ENCODE measurements at places on chromosomes 13 and 19.
A peak's percentile ranks its signal among the peaks of the same experiment; 100 is the strongest.

GRCh38 chr19:43798546-43799409, 3.5 kb downstream of the LYPD5 start:
- DNase-seq: no peak

DNA sequence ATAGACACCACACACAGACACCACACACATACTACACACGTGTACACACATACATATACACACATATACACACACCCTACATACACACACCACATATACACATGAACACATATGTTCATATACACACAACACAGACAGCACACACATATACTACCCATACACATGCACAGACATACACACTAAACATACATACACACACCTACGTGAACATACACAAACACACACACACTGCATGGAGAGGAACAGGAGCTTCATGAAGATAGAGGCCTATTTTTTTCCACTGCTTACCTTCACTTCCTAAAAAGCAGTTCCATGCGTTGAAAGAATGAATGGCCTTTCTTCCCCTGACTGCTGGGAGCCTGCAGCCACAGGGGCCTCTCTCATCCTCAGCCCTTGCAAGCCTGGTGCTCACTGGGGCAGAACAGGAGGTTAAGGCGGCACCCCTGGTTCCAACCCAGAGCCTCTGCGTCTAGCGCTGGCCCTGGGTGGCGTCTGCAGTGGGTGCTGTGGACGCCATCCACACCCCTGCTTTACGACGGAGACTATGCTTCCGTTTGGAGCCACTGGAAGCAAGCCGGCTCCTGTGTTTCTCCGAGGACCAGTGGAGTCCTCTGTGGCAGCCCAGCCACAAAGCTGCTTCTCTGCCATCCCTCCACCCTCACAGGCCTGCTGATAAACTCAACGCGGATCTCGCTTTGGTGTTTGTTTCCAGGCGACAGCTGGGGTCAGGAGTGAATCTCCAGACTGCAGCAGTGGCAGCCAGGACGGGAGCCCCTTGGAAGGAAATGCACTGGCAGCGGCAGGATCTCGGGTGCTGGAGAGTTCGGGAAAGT, 1.9 kb upstream of the RASA3 start:
- no peak for DNase-seq

- peak; percentile 92 for DNase-seq
Observed at GRCh38 chr13:94712812-94713560, 641 bp upstream of the SOX21 start.

DNA sequence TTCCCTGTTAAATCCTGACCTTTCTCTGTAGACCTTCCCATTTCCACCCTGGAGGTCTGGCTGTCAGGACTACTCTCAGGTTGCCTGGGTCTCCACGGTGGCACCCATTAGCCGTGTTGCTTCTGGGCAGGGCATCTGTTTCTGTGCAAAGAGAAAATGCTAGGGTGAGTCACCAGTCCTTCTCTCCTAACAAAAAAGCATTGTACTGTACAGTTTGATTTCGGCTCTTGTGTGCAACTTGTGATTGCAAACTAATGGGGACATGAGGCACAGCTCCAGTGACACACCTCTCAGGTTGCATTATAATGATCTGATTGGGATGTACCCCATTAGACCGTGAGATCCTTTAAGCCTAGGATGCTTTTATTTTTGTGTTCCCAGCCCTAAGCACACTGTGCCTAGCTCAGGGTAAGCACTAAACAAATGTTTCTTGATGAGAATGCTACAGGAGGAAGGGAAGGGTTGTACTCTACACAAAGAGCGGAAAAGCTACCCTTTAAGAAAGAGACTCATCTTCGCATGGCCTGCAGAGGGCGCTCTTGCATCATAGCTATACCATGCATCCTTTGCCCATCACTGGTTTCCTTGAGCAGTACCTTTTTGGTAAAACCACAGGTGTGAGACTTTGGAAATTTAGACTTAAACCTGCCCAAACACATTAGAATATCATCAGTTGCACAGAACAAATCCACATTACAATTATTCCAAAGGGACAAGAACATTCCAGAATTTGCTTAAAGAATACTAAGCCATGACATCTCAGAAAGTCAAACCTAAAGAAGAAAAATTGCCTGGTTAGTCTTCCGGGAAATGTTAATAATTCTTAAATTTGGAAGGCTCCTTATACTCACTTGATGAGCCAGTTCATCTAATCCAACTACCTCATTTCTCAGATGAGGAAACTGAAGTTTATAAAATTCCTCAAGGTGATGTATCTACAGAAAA, 20.3 kb upstream of the TRIM13 start:
- DNase-seq: peak; percentile 84

GRCh38 chr19:35963514-35963913, 27.3 kb downstream of the LRFN3 start:
- peak; percentile 57 for DNase-seq

DNA sequence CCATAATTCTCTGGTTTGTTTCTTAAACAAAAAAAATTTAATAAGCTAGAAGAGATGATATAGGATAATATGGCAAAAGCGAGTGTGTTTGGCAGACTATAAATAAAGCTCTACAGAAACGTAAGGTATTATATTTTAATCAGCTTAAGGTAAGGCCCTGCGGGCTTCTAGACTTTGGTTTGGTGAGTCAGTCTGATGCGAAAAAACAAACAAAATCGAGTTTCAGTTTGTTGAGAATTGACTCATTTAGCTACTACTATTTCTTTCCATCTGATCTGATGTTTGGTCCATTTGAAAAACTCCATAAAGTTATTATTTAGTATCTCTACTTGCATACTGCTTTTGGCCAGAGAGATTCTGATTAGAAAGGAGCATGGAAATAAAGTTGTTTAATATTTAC, 138.0 kb downstream of the MIPEP start:
- DNase-seq: no peak

DNA sequence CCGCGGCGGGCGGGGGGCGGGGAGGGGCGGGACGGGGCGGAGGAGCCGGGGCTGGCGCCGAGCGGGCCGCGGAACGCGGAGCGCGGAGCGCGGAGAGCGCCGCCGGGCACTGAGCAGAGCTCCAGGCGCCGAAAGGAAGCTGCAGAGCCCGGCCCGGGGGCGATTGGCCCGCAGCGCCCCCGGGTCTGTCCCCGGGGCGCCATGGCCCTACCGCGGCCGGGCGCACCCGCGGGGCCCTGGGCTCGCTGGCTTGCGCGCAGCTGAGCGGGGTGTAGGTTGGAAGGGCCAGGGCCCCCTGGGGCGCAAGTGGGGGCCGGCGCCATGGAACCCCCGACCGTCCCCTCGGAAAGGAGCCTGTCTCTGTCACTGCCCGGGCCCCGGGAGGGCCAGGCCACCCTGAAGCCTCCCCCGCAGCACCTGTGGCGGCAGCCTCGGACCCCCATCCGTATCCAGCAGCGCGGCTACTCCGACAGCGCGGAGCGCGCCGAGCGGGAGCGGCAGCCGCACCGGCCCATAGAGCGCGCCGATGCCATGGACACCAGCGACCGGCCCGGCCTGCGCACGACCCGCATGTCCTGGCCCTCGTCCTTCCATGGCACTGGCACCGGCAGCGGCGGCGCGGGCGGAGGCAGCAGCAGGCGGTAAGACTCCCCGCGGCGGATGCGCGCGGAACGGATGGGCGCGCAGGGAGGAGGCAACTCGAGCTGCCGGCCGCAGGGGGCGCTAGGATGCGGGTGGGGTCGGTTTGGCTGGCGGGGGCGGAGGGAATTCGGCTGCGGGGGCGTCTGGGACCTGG, at the start of gene PDE4A:
Gene PDE4A, plus strand, starts transcription at position 95 of the 796 bp plus-strand sequence. Its CDS starts 227 bp downstream, at position 322.
- DNase-seq: peak; percentile 34

DNA sequence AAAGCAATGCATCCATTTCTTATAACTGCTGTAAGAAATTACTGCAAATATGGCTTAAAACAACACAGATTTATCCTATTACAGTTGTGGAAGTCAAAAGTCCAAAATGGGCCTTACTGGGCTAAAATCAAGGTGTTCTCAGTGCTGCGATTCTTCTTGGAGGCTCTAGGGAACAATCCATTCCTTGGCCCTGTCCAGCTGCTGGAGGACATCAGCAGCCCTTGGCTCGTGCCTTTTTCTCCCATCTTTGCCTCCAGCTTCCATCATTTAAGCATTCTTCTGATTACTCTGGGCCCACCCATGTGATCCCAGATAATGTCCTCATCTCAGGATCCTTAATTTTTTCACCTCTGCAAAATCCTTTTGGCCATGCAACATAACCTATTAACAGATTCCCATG, 607.1 kb downstream of the DCT start:
- no peak for DNase-seq

- DNase-seq: no peak
Observed at GRCh38 chr19:38204728-38205127, 19.3 kb downstream of the DPF1 start.

DNA sequence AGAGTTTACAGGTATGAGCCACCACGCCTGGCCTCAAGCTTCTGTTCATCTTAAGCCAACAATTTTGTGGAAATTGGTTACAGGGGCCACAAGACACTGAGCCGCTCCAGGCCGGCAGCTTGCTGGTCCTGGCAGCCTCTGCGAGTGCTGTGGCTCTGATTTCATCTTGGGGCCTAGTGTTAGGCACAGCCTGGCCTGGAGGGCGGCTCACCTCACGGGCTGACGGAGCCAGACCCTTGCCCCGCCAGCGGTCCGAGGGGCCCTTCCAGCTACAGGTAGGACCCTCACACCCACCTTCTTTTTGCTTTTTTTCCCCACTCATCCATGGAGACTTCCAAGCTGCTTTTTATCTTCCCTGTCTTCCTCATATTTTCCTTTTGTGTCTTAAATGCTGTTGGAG, 8.6 kb downstream of the ZNF544 start:
- DNase-seq: no peak

- DNase-seq: no peak
Observed at GRCh38 chr19:2026770-2027169, 11.3 kb upstream of the BTBD2 start.

GRCh38 chr13:95356916-95357315, 55.7 kb upstream of the ABCC4 start:
- DNase-seq: no peak

GRCh38 chr13:98493042-98493712, 83.7 kb downstream of the STK24 start:
- DNase-seq: no peak

DNA sequence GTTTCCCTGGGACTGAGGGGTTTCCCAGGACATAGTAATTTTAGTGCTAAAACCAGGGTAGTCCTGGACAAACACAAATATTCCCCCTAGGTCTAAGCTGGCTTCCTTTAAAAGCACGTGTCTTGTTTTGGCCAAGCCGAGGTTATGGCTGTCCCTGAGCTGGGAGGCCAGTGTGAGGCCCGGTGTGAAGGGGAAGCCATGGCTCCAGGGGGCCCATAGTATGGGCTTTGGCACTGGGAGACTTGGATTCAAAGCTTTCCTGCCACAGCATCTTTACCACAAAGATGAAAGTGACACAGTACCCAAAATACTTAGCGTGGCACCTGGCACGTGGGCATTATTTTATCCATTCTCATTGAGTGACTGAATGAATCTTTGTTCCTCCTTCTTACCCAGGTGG, 345.2 kb downstream of the ZNF536 start:
- no peak for DNase-seq

- DNase-seq: no peak
Observed at GRCh38 chr19:32129141-32129540, 216.3 kb upstream of the ZNF507 start.

GRCh38 chr13:112741185-112741755, 51.4 kb downstream of the ATP11A start:
- no peak for DNase-seq

- no peak for DNase-seq
Observed at GRCh38 chr19:39251846-39252245, 3.2 kb upstream of the IFNL4 start.

GRCh38 chr19:4328243-4328990, 10.2 kb downstream of the STAP2 start:
- peak; percentile 83 for DNase-seq

GRCh38 chr13:27792393-27793218, at the start of gene GSX1:
Gene GSX1, plus strand, starts transcription at chr13:27792483. Its CDS starts 208 bp downstream, at chr13:27792691.
- DNase-seq: peak; percentile 41

- no peak for DNase-seq
Observed at GRCh38 chr19:40543029-40543597, 33.6 kb upstream of the SHKBP1 start.

DNA sequence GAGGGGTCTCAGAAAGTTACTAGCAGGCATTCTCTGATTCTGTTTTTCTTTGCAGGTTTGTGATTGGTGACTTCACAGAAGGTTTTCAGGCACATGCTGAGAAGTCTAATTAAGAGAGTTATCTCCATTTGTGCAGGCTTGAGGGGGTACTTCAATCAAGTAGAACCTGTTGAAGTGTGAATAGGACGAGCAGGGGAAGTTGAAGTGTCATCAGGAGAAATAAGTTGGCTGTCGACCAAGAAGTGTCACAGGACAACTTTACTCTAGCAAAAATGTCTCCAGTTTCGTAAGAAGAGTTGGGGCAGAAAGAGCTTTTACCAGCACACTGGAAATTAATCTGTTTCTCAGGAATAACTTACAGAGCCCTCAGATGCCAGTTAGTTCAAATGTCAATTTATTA, 576.5 kb upstream of the SLITRK5 start:
- no peak for DNase-seq

DNA sequence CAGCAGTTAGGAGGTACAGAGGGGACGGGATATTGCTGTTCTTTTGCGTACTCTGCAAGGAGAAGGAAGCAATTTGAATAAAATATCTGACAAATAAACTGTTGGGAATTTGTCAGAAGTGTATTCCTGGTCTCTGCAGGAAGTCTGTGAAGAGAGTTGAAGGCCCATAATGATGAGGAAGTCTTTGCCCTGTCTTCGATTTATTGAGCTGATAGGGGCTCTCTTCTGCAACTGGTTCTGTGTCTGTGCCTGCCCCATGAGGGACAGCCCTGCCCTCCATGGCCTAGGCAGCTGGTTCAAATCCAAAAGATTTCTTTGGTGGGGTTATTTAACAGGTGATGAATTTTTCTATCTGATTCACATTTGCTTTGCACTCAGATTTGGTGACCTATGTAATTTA, 339.7 kb upstream of the EDNRB start:
- no peak for DNase-seq

All from HAP-1 (cell line).